ENCODE measurements at places on chromosomes 2 and 18.

- DNase-seq, result no peak
Measured at GRCh38 chr2:121888189-121888557, 132.7 kb downstream of the TSN start.

GRCh38 chr2:215369181-215369760 lies 57.4 kb downstream of the ATIC start:
- no peak for DNase-seq

DNA sequence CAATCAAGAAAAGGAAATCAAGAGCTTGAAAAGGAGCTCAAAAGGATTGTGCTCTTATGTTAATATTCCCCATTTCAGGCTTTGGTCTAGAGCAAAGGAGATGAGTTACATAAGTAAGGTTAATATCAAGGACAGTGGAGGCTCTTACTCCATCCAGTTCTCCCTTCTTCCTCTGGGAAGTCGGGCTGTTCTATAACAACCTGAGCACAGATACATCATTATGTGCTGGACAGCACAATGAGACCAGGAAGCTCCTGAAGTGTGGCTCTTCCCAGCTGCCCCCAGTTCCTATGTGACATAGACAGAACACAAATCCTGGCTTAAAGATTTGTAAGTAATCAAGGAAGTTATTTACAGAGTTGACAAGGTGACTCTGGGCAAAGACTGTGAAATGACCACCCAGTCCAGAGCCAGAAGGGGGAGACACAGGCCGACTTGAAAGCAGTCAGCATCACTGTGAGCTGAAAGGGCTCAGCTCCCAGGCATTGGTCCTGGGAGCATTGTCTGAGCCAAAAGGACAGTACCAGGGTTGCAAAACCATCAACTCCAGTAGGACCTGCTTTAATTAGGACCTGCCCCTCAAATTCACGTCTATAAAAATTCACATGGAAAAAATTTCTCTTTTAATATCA lies 917.6 kb upstream of the ACVR2A start:
- DNase-seq, result no peak

GRCh38 chr2:170409164-170409535 lies 231.2 kb downstream of the MYO3B start:
- DNase-seq, result peak; percentile 96

- no peak for DNase-seq
Measured at GRCh38 chr2:150030436-150031190, 443.0 kb upstream of the MMADHC start.

- DNase-seq, result no peak
Measured at GRCh38 chr2:161104054-161104553, 56.1 kb upstream of the TANK start.

GRCh38 chr2:231161877-231162329 lies 36.5 kb upstream of the ARMC9 start:
- DNase-seq, result no peak

DNA sequence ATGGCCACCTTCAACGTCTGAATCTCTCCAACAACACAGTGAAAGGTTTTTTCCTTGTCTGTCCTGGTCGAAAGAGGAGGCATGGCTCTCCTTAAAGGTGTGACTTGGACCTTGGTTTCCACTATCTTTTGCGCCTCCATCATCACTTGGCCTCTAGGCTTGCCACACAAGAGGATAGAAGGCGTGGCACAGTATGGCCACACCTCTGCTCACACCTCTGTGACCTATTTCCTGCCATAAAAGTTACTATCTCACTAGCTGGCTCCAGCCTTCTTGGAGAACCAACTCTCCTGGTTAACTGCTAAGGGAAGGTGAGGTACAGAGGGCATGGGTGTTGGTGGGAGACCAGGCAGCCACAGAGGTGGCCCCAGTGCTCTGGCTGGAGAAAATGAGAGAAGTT lies 165.9 kb downstream of the UXS1 start:
- DNase-seq, result no peak

- DNase-seq, result no peak
Measured at GRCh38 chr18:34921226-34921625, 120.0 kb upstream of the MAPRE2 start.

DNA sequence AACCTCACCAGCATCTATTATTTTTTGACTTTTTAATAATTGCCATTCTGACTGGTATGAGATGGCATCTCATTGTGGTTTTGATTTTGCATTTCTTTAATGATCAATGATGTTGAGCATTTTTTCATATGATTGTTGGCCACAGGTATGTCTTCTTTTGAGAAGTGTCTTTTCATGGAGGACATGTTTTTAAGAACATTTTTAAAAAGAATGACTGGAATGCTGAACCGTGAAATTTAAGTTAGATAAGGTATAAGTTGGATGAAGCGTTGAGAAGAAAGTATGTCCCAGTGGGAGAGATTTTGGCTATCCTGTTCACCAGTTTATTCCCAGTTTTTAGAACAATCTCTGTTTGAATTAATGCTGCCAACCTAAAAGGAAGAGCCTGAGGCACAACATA lies 365.9 kb downstream of the CELF4 start:
- DNase-seq, result no peak

DNA sequence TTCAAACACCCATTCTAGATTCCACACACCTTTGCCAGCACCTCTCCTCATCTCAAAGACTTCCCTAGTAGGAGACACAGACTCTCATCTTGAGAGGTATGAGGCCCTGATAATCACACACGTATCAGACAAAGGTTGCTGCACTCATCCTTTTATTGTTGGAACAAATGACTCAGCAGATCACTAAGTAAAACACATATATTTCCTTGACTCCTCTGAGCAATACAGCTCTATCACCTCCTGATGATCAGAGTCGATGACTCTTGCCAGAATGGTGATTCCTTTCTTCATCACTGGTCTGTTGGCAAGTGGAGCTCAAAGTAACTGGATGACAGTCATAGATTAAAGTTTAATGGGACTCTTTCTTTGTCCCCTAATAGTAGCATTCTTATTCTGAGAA lies 1049.2 kb upstream of the ZEB2 start:
- no peak for DNase-seq

- DNase-seq, result no peak
Measured at GRCh38 chr18:23908827-23909226, 105.7 kb upstream of the TTC39C start.

DNA sequence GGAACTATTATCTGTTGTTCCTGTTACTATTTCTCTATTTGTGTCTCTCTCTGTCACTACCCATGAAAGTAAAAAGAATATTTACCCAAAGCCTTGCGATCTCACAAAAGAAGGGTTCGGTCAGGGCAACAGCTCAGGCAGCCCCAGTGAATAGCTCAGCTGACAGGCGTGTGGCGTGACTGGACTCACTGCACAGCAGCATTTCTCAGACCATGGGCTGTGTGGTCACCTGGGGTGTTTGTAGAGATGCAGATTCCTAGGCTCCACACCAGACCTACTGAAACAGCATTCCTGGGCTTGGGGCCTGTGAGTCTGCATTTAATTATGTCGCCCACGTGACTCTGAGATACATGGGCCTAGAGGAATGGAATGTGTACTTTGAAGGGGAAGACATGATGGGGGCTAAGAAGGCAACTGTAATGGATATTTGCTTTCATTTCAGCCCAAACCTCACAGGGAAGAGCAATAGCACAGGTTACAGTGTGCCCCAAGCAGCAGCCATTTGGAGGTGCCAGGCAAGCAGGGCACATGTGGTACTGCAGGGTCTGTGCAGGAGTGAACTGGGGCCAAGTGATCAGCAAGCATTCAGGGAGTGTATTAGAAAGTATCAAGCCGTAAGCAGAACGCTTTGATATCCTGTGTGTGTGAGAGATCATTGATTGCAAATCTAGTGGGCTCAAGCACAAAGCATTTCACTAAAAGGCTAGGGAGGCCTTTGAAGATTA lies 90.4 kb upstream of the RBMS1 start:
- DNase-seq, result no peak

GRCh38 chr2:144983107-144983506 lies 463.2 kb upstream of the ZEB2 start:
- DNase-seq, result no peak

DNA sequence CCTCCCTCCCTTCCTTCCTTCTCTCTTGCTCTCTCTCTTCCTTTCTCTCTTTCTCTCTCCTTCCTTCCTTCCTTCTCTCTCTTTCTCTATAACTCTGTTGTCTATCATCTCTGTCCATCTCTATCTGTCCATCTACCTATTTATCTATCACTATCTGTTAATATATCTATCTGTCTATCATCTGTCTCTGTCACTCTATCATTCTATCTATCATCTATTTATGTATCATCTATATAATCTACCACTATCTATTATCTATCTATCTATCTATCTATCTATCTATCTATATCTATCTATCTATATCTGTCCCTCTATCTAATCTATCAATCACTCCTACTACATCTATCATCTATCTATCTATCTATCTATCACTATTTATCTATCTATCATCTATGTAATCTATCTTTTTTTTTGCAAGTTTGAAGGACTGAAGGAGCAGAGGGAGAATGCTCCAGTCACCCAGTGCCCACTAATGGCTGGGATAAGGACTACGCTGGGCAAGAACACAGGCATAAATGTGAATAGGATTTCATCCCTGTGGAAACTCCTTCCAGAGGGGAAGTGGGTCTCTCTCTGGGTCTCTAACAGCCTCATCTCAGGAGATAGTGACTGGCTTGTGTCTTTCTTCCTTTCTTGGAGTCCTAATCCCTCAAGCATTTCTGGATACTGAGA lies 427.0 kb downstream of the LPIN1 start:
- peak; percentile 4 for DNase-seq

GRCh38 chr18:67710639-67711038 lies 194.1 kb upstream of the DSEL start:
- DNase-seq, result no peak

DNA sequence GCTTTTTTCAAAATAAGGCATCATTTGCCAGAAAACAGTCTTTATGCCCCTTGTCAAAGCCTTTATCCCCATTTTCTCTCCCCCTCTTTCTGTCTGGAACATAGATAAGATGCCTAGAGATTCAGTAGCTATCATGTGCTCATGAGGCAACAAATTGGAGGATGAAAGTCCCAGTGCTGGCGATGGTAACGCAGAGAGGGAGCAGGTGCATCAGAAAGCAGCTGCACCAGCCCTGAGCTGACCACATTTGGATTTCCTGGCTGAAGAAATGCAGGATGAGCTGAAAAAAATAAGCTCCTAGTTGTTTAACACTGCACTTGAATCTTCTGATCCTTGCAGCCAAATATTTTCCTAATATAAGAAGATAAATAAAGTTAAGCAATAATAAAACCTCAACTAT lies 48.0 kb downstream of the LOXHD1 start:
- DNase-seq, result no peak

DNA sequence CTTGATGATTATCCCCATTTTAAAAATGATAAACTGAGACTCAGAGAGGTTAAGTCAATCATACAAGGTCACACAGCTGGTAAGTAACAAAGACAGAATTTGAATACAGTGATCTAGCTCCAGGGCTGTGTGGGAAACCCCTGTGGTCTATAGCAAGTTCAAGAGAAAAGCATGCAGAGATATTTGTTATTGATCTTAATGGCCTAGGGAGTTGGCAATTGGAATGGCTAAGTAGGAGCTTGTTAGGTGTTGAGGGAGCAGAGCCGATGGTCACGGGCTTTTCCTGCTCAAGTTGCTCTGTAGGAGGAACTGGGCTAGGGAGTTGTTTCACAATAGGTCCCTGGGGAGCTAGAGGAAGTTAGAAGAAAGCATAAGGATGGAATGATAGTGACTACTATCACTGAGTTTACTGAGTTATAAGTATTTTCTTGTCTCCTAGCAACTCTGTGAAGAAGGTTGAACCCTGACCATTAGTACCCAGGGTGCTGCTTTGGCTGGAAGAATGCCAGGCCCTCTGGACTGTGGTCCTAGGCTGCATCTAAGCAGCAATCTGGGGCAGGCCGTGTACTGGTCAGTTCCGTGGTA lies 30.0 kb downstream of the RNF125 start:
- peak; percentile 76 for DNase-seq

GRCh38 chr2:184463102-184463865 lies 135.0 kb upstream of the ZNF804A start:
- DNase-seq, result no peak

DNA sequence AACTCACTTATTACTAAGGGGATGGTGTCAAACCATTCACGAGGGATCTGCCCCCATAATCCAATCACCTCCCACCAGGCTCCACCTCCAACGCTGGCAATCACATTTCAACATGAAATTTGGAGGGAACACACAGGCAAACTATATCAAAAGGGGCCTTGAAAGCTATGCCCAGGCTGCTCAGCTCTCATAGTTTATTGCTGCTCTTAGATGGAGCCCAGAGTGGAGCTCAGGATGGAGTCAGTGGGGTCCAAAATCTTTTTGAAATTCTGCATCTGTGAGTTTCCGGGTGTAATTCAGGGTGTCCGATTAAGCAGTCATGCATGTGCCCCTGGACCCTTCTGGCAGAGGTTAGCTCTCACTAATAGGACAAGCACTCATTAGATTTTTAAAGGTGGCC lies 24.3 kb downstream of the RHOB start:
- no peak for DNase-seq

- no peak for DNase-seq
Measured at GRCh38 chr2:74474899-74475298, 2.4 kb upstream of the MRPL53 start.

- no peak for DNase-seq
Measured at GRCh38 chr2:116917196-116917595, 897.3 kb upstream of the DDX18 start.

DNA sequence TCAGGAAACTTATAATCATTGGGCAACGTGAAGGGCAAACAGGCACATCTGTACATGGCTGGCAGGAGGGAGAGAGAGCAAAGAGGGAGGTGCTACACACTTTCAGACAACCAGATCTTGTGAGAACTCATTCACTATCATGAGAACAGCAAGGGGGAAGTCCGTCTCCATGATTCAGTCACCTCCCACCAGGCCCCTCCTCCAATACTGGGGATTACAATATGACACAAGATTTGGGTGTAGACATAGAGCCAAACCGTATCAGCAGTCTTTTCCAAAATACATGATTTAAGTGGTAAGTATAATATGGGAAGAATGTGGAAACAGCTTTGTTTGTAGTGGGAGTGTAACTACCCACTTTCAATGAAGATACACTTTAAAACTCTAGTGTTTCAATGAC lies 65.0 kb downstream of the EPB41L5 start:
- DNase-seq, result no peak

- no peak for DNase-seq
Measured at GRCh38 chr2:201448701-201449100, 2.6 kb downstream of the TRAK2 start.

DNA sequence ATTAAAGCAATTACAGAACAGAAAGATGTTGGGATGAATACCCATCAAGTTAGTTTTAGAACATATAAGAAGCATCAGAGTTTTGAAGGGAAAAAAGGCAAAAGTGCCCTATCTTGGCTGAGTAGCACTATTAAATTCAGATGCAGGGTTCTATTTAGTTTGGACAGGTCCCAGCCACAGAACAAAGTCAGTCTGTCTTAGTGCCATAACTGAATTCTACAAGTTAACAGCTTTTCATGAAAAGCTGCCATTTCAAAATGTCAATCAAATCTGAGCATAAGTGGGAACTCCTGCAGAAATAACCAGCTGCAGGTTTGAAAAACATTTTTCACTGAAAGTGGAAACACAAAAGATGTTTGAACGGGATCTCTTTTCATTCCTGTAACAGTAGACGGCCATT lies 160.4 kb downstream of the SRBD1 start:
- no peak for DNase-seq

DNA sequence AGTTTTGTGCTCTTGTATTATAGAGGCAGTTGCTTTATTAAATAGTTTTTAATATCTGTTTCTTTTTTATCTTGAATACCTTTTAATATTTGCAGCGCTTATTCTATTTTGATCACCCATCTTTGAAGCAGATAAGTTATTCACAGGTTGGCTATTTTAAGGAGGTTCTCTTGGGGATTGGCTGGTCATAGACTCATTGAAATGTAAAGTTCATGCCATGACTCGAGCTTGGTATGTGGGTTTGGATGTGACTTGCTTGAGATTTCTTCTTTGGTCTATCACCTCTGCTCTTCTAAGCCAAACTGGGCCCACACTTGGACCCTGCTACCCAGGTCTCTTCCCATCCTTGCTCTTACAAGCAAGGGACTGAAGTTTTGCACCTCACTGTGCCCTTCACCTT lies 33.6 kb downstream of the FARP2 start:
- no peak for DNase-seq
